ENCODE measurements at places on chromosomes 6 and 20.

GRCh38 chr6:35296931-35297600, 552 bp upstream of the DEF6 start:
- DNase-seq = no peak

- DNase-seq = no peak
Measured at GRCh38 chr6:132863895-132864294, 49.5 kb downstream of the RPS12 start.

GRCh38 chr6:138972226-138972665, 15.8 kb downstream of the REPS1 start:
- no peak for DNase-seq

DNA sequence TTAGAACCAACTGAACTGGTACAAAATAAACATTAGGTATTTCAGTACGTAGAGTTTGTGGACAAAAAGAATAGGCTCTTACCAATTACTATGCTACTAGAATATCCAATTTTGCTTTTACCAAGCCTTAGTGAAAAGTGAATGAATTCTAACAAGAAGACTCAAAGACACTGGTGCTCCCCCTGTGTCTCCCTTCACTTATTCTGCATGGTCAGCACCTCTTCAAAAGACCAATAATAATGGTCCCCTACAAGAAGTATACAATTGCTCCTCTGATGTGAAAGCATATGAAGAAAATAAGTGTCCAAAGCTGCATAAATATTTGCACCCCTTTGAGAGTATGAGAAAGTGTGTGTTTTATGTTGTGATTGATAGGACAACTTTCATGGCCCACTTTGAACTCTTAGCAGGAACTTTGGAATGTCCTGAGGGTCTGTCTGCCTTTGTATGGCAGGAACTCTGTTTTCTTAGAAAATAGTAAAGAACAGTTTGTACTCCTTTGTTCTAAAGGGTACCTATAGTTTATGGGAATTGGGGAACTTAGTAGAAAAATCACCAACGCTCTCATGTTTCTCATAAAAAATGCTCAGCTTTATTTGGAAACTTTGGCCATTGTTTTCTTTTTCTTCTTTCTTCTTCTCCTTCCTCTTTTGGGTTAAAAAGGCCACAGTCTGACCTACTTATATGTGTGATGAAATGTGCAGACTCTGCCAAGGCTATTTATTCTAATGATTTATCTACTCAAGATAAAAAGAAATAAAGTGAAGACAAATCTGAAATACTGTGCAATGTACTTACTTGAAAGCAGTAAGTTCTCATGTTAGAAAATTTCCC, 352.4 kb downstream of the LAMA2 start:
- DNase-seq = no peak

- DNase-seq = no peak
Measured at GRCh38 chr6:46484081-46484820, 7.0 kb downstream of the RCAN2 start.

DNA sequence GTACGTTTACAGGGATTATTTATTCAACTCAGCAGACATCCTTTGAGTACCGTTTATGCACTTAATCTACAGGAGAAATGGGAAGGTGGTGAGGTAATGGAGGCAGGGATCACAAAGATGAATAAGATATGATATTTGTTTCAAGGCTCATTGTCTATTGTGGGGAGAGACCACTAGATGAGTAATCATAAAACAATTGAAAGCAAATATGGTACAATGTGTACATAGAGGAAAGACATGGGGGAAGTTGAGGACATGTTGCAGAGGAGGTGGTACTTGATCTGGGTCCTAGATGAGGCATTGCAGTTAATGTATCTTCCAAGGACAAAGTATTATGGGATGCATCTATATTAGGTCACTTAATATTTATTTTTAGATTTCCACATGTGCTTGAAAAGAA, 13.7 kb upstream of the CDC5L start:
- DNase-seq = no peak

DNA sequence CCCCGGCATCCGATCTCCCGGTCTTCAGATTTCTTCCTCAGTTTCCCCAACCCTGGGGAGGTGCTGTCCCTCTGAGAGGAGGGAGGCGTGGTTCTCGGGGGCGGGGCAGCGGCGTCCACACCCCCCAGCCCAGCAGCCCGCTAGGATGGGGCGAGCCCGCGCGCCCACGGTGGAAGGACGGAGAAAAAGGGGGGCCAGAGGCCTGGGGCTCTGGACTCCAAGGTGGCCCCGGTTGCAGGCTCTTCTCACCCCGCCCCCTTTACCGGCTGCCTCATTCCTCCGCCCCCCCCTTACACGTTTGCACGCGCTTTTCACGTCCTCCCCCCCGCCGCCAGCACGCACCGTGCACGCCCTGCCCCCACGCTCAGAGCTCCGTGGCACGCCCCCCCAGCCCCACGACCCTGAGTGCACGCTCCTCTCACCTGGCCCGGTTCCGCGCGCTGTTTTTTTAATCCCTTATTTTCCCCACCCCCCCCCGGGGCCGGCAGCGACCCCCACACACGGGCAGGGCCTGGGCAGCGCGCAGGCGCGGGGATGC, 402 bp downstream of the ZBTB12 start:
- DNase-seq = peak; percentile 43

DNA sequence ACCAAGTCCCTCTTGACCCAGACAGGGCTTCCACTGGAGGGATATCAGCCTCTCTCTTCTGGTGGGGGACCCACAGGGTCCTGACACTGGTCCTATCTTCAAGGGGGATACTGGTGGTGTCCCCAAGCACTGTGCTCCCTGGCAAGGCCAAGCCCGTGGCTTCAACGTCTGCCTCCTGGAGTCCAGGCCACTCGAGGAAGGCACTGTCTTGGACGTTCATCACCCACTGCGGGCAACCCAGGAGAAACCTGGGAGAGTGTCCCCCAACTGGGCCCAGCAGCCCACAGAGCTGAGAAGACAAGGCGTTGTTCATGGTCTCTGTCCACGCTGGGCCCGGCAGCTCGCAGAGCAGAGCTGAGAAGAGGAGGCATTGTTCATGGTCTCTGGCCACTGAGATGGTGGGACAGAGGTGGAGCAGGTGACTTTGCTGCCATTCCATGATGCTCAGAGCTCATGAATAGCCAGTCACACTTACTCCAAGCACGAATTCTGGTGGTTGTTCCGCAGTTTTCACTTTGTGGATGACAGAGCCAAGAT, 37.5 kb upstream of the FRMD1 start:
- no peak for DNase-seq

- no peak for DNase-seq
Measured at GRCh38 chr6:159092631-159093030, 47.8 kb upstream of the TAGAP start.
